ENCODE measurements at places on chromosomes 13 and 19.
A peak's percentile ranks its signal among the peaks of the same experiment; 100 is the strongest.

DNA sequence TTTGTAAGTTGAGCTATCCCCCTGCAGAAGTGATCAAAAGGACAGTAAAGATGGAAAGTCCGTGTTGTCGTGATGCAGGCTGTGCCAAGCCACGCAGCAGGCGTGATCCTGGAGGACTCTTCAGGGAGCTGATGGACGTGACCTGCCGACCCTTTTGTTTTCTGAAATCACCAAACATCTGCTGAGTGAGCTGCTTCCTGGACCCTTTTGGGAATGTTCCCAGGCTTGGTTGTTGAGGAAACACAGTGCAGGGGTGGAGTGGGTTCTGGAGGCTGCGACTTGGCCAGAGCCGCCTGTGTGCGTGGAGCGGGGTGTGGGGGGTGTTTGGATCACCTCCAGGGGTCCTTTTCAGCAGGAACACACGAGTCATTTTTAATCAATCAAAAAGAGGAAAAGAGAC is 15.4 kb upstream of the CPAMD8 start:
- DNase-seq, result peak; percentile 28

GRCh38 chr13:24036115-24036514 is 124.4 kb upstream of the SPATA13 start:
- no peak for DNase-seq

GRCh38 chr19:50912727-50913716 is 1.8 kb upstream of the KLK4 start:
- DNase-seq, result no peak

- DNase-seq, result no peak
Observed at GRCh38 chr13:32468502-32469142, 40.7 kb upstream of the N4BP2L1 start.

DNA sequence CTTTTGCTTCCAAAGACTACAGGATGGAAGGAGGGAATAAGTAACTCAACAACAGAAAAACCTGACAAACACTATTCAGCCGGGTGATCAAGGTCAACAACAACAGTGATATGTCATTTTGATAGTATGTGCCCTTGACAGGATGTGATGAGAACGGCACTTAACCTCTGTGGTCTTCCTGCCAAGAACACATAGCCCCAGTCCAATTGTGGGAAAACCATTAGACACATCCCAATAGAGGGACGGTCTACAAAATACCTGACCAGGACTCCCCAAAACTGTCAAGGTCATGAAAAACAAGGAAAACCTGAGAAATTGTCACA is 43.1 kb upstream of the AMER2 start:
- no peak for DNase-seq

- no peak for DNase-seq
Observed at GRCh38 chr13:112391746-112392145, 15.6 kb downstream of the SPACA7 start.

DNA sequence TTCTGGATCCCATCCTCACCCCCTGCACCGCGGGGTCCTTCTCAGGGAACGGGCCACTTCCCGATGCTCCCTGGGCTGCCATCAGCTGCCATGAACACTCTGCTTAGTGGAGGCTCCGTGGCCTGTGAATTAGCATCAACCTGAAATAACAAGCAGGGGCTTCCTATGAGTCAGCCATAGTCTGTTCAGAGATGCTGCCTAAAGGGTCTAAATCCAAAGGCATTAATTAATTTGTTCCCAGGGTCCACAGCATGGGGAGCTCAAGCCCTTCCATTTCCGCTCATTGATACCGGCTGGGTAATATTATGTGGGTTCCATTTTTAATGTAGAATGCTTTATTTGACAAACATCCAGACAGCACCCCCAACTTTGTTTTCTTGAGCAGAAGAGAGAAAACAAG is 341.9 kb upstream of the TMTC4 start:
- DNase-seq, result no peak

DNA sequence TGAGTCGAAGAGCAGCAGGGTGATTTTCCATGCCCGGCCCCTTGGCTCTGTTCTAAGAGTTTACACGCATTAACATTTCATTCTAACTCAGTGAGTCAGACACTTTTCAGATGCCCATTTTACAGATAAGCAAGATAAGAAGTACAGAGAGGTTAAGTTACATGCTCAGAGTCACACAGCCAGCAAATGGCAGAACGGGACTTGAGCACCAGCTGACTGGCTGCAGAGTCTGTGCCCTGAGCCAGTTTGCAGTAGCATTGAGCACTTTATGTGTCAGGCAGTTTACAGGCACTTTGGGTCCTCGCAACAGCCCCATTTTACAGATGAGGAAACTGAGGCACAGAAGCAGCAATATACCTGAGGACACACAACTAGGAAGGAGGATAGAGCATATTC is 19.0 kb downstream of the CCDC8 start:
- DNase-seq, result no peak

- DNase-seq, result no peak
Observed at GRCh38 chr13:110648848-110649421, 33.6 kb downstream of the NAXD start.

GRCh38 chr13:67063036-67063435 is 167.1 kb downstream of the PCDH9 start:
- DNase-seq, result peak; percentile 70

DNA sequence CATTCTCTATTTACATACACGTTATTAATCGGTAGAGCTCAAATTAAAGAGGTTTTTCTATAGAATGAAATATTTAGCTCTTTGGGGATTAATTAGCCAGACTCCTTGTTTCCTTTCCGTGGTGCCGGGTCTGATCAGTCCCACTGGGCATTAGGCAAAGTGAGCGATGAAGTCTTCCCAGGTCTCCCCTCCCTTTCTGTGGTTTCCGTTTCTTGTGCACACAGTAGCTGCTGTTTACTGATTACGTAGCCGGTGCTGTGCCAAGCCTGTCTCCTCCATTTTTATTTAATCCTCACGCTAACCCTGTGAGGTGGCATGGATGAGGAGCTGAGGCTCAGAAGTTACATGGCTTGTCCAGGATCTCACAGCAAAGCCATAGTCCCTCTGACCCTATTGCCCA is 9.0 kb downstream of the SLC25A15 start:
- DNase-seq, result no peak

DNA sequence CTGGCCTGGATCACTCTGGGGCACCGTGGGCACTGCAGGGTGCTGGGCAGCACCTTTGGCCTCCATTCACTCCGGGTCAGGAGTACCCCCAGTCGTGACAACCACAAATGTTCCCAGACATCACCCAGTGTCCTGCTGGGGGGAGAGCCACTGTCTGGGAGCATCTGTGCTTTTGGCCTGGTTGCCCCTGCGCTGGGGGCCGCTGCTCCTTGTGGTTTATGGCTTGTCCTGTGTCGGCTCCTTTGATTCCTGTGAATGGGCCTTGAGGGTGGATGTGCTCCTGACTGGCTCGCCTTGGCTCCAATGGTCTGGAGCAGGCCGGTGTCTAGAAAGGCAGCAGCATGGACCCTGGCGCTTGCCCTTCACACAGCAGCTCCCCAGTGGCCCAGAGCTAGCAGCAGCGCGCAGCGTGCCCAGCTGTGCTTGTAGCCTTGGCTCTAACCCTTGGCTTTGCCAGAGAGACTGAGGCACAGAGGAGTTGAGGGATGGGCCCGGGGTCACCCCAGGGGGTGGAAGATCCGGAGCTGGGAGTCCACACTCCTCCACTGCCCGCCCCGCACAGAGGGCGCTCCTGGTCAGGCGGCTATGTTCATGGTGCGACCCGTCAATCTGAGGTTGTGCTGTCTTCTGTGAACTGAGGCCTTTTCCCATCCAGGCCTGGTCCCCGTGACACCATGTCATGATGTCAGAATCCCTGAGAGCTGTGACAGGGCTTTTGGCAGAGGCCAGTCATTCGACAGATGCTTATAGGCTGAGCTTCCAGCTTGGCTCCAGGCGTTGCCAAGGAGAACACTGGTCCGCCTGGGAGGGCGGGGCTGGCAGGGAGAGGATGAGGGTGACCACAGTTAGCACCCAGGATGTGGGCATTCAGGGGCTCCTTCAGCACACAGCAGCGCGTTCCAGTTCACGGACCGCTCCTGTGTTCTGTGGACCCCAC is 4.1 kb downstream of the DAZAP1 start:
- no peak for DNase-seq

DNA sequence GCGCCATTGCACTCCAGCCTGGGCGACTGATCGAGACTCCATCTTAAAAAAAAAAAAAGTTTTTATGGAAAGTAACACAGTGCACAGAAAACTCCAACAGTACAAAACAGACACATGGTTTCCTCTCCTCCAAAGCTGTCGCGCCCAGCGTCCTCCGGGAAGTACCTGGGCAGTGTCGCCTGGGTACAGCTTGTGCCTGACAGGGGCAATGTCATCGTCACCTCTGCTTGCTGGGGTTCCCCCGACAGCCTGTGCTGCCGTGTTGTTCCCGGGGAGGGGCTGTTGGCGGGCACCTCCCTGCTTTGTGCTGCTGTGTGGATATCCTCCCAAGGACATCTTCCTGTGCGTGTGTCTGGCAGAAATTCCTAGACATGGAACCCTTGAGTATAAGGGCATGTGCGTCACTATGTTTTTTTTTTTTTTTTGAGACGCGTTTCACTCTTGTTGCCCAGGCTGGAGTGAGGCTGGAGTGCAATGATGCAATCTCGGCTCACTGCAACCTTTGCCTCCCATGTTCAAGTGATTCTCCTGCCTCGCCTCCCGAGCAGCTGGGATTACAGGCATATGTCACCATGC is 2.4 kb upstream of the F2RL3 start:
- DNase-seq, result no peak

DNA sequence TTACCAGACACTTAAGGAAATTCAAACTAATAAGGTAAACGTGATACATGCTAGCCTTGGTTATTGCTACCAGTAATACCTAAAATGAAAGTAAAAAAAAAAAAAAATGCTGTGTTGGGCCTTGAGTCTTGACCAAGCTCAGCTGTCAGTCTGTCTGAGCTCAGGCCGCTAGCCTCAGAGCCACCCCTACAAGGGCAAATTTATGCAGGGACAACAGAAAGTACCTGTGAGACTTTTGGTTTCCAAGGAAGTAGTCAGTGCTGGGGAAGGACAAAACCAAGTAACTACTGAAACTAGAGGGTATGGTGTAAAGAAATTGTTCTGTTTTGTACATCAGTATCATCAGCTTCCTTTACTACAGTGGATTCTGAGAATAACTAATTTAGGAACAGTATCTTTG is 134.3 kb upstream of the SLITRK5 start:
- DNase-seq, result no peak

DNA sequence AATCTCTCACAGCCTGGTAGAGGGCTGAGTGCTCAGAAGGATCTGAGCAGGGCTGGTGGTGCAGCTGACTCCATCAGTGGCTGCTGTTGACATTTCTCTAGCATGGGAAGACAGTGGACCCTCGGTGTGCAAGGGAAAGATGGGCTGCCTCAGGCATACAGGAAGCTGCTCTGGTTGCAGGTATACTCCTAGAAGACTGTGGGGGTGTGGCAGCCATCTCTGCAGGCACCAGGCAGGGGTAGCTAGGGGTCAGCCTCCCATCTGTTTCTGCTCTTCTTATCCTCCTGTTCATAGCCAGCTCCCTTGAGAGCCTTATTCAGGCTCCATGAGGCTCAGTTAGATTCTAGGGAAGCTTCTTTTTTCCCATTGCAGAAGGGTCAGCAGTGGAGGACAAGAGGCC is 475.5 kb downstream of the TSHZ3 start:
- no peak for DNase-seq

DNA sequence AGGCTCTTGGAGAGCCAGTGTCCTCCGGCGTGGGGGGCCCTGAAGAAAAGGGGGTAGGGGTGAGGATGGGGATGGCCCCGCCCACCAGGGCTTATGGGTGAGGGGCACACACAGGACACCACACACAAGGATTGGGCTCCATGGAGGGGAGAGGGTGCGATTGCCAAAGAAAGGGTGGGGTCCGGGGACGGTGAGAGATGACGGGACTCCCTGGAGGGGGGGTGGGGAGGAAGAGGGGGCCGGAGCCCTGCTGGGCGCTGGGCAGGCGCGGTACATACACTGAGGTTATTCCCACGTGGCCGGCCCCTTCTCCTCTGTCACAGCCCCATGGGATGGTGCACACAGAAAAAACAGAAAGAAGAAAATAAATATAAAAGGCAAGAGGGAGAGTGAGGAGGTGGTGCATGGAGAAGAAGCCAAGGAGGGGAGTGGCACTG is 60.1 kb downstream of the IER2 start:
- DNase-seq, result no peak

GRCh38 chr19:39148939-39149529 is 23.4 kb downstream of the PAK4 start:
- no peak for DNase-seq

GRCh38 chr19:19372656-19373416 is 32.6 kb upstream of the GATAD2A start:
- no peak for DNase-seq

DNA sequence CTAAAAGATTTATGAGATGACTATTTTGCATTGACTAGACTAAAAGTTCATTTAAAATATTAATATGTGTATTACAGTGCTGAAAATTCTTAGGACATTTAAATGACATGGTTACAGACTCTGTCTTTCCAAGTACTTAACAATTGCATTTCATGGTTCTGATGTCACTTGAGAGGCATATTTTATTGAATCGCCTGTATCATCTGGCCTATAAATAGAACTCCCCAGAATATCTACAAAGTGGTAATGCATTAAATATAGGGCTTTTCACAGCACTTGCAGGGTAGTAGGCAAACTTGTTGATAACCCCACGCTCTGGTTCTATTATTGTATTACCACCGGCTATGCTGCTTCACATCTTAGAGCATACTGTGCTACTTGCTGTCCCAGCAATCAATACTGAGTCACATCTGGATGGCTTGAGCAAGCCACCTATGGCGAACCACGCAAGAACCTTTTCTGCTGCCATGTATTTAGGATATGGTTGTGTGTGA is 400.6 kb downstream of the HS6ST3 start:
- DNase-seq, result no peak

GRCh38 chr13:72316716-72317115 is 410.7 kb downstream of the MZT1 start:
- DNase-seq, result peak; percentile 84

GRCh38 chr19:46798713-46799112 is 10.3 kb upstream of the SLC1A5 start:
- no peak for DNase-seq

DNA sequence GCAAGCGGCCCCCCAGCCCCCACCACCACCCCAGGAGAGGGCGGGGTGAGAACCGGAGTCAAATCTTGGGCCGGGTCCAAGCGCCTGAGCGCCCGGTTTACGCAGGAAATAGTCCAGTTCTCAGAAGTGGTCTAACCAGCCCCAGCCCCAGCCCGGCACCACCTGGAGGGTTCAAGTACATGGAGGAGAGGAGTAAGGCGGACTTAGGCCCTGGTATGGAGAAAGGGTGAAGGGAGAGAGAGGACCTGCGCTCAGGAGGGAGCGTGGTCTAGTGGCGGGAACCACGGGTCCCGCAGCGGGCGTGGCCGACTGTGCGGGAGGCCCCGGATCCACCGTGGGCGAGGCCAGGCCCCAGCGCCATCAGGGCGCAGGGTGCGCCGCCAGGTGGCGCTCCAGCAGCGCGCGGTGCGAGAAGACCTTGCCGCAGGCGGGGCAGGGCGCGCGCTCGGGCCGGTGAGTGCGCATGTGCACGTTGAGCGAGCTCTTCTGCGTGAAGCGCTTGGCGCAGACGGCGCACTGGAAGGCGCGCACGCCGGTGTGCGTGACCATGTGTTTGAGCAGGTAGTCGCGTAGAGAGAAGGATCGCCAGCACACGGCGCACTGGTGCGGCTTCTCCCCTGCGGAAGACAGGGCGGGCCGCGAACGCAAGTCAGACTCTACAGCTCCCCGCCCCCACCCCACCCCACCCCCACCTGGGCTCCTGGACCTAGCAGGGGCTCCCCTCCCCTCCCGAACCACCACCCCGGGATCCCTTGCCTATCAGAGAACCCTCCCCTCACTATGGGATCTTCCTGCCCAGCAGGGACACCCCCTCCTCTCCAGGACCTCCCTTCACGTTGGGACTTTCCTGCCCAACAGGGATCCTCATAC is 2.1 kb upstream of the SLC27A5 start:
- DNase-seq, result peak; percentile 94

All from COR-L47 (cell line).